Posterior cingulate gyrus (tissue), 11 donors: ENCODE measurements at places on chromosomes 12 and 14.

DNA sequence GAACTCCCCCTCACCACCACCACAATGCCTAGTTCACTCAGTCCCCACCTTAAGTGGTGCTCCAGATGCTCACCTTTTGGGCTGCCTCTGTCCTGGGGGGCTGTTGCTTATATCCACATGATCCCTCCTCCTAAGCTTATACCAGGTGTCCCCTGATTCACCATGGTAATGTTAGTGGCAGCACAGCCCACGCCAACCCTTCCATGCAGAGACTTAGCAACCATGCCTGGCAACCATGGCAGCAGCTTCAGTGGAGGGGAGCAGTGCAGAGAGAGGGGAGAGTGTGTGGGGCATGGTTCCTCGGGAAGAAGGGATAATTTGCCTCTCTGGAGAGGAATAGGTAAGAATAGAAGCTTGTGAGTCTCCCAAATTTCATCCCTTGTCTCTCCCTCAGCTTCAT lies 1.2 kb upstream of the DDN start:
- peak; percentile 95 for DNase-seq

DNA sequence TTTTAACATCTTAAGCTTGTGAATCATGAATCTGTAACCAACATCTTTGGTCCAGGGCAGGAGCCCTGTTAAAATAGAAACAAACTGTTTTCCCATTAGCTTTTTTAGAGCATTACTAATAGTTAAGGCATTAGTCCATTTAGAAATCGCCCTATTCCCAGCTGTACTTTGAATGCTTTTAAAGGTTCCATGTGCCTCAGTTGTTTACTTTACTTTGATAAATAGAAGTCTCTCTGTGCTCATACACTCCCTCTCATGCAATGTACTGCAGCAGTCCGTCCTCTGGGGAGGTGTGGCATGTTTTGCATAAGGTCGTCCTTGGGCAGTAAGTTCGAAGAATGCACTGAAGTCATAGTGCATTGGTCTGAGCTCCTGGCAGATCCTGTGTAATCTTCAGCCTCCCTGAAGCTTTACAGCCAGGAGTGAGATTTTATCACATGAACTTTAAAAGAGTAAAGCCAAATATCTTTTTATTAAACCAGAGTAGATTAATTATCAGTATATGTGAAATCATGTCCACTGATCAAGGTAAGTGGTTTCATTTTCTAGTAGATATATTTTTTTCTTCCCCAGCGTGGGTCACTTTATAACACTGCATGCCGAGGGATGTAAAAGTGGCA lies 134.7 kb downstream of the FGD4 start:
- no peak for DNase-seq

GRCh38 chr12:3605692-3606091 lies 114.7 kb downstream of the PRMT8 start:
- no peak for DNase-seq

- no peak for DNase-seq
Observed at GRCh38 chr12:113405694-113406093, 2.0 kb upstream of the SDS start.

DNA sequence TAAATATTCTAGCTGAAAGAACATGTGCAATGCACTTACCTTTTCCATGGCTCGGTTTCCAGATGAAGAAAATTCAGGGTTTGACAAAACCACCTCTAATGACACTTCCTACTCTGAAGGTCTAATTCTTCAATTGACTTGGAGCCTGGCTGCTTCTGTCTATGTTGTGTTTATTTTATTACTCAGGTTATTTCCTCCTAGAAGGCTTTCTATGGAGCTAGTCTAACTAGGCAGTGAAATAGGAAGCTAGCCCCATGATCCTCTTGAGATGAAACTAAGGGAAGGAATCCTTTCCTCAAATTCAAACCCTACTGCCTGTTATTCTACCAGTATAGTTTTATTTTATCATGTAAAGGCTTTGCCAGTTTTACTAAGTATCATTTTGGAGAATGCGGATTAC lies 20.9 kb upstream of the IFNG-AS1 start:
- DNase-seq: no peak

DNA sequence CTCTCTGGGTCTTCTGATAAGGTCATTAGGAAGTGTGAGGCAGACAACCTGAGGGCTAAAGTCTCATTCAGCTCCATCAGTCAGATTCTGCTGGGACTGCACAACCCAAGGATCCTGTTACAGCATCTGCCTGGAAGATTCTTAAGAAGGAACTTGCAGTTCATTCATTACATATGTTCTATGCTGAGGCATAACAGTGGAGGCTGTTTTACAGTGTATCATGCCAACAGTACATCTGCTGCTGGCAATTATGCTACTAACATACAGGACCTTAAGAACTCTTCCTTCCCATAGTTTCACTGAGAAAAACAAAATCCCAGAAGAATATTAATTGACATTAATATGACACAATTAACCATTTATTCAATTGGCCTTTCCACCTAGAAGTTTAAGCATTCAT lies 968.6 kb downstream of the DIO2 start:
- no peak for DNase-seq

- no peak for DNase-seq
Observed at GRCh38 chr14:31208546-31209424, 1.2 kb upstream of the HECTD1 start.

DNA sequence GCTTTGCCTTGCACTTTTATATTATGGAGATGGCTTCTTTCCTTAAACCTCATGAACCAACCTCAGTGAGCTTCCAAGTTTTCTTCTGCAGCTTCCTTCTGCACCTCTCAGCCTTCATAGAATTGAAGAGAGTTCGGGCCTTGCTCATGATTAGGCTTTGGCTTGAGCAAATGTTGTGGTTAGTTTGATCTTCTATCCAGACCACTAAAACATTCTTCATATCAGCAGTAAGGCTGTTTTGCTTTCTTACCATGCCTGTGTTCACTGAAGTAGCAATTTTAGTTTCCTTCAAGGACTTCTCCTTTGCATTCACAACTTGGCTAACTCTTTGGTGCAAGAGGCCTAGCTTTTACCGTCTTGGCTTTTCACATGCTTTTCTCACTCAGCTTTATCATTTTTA lies 125.4 kb downstream of the SNAPC1 start:
- DNase-seq: no peak

DNA sequence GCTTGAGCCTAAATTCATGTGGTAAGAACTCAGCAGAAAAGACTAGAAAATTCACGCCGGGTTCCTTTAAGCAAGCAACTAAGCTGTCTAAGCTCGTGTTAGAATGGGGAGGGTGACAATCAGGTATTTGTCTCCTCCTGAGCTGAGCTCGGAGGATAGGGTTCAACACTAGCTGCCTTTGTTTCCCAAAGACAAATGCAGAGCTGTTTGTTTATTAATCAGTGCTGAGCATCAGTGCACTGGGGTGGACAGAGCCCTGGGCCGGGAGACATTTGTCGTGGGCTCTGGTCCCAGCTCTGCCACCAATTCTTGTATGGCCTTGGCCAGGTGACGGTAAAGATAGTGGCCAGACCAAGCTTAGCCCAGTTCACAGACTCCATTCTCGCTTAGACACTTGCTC lies 43.7 kb downstream of the DEGS2 start:
- DNase-seq: no peak

- DNase-seq: no peak
Observed at GRCh38 chr14:92316937-92317336, 6.0 kb upstream of the SLC24A4 start.

- no peak for DNase-seq
Observed at GRCh38 chr12:38921025-38921677, 15.8 kb upstream of the CPNE8 start.

- no peak for DNase-seq
Observed at GRCh38 chr12:56084958-56085543, 5.1 kb downstream of the ERBB3 start.

DNA sequence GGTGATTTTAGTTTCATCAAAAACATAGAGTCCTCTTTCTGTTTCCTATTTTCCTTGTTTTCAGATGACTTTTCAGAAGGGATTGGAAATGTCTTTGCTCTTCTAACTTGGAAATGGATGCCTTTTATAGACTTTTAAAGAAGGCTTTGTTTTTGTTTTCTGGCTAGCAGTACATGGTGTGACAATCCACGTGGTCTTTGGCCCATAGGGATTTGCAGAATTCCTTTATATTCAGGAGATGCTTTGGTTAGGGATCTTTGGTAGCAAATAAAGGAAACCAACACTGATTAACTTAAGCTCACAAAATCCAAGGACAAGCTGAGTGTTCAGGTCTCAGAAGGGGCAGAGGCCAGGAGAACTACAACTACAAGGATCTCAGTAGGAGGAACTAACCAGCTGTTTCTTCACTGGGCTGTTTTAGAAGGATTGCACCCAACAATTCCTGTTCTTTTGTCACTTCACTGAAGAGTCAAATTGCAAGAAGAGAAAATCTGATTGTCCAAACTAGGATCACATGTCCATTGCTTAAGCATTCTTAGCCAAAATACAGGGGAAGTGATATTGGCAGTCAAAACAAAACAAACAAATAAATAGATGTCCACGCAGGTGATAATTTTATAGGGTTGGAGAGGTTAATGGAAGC lies 58.6 kb upstream of the MANSC4 start:
- DNase-seq: no peak

DNA sequence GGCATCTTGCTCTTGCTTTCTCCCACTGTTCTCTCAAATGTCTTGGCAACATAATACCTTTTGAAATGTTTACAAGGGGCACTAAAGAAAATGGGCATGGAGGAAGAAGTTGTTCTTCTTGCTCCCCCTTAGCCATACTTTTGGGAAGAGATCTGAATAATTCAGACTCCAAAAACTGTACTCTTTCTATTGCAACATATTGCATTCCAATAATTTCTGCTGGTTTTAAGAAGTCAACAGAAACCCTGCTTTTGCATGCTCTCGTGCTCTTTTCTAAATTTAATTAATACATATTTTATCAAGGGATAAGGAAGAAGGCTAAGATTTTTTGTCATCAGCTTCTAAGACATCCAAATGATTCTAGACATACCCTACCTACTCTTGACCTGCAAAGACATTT lies 409.9 kb upstream of the SOX5 start:
- DNase-seq: no peak

- DNase-seq: no peak
Observed at GRCh38 chr12:128019996-128020544, 246.9 kb upstream of the TMEM132C start.

- DNase-seq: no peak
Observed at GRCh38 chr12:55681142-55682077, 26.3 kb downstream of the ITGA7 start.

DNA sequence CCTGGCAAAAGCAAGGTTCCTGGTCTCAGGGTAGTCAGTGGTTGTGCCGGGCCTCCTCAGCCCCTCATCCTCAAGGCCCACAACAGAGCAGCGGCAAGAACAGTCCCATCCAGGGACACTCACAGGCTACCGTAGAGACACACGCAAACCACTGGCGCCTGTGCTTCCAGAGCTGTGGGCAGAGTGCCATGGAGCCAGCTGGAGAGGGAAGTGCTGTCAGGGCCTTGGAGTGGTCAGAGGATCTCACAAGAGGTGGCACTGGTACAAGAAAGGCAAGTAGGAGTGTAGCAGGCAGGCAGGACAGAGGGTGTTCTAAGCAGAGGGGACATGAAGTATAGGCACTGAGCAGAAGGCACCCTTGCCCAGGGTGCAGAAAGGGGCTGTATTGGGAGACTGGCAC lies 34.6 kb downstream of the ANKRD9 start:
- DNase-seq: peak; percentile 57

DNA sequence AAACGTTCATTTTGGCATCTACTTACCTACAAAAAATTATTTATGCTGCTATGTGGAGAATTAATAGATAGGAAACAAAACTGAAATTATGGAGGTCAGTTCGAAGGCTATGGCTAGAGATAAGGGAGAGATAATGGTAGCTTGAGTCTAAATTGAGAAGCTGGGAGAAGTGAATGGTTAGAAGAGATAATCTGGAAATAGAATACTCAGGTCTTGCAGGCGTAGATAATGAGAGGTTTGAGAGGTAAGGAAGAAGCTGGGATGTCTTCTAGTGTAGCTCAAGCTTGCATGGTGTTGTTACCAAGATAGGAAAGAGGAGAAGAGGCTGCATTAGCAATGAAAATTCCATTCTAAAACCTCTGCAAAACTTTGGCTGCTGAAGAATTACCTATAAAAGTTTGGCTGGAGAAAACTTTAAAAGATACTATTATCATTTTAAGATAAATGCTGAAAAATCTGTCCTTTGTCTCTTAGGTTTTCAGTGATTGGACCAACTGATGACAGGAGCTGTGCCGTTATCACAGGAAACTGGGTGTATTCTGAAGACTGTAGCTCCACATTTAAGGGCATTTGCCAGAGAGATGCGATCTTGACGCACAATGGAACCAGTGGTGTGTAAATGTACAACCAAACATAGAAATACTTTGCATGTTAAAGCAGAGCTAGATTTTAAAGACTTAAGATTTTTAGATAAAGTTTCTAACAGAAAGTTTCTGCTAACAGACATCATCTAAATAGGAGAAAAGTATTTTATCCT lies 14.1 kb downstream of the KLRF2 start:
- no peak for DNase-seq

- no peak for DNase-seq
Observed at GRCh38 chr14:45785240-45785639, 532.2 kb upstream of the MIS18BP1 start.

- DNase-seq: no peak
Observed at GRCh38 chr14:63051301-63051700, 6.0 kb upstream of the KCNH5 start.

GRCh38 chr12:122155705-122156104 lies 18.3 kb downstream of the IL31 start:
- DNase-seq: no peak

DNA sequence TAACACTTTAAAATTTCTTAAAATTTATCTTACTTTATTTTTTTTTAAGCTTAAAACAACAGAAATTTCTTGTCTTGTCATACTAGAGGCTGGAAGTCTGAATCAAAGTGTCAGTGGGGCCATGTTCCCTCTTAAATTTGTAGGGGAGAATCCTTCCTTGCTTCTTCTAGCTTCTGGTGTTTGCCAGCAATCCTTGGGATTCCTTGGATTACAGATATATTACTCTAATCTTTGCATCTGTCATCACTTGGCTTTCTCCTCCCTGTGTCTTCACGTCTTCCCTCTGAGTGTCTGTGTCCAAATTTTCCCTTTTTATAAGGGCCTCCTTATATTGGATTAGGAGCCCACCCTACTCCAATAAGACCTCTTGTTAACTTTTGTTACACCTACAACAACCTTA lies 135.6 kb upstream of the PTPRB start:
- DNase-seq: no peak

DNA sequence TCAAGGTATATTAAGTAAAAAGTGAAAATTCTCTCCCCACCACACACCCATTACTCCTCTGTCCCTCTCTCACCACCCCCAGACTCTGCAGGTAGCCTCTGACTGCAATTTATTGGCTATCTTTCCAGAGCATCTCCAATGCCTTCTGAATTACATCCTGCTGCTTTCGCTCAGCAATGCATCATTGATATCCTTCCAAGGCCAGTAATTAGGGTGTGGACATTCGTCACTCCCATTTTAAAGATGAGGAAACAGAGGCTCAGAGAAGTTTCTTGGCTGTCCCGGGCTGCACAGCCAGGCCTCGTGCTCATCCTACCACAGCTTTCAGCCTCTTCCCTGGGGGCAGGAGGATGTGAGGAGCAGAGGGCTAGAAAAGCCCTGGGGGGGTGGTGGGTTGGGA lies 23.6 kb upstream of the PGF start:
- no peak for DNase-seq
